Vagina (tissue), 2 donors: ENCODE measurements at places on chromosomes 1 and 21.

GRCh38 chr1:44084998-44085675 lies 33.5 kb upstream of the KLF17 start:
- no peak for DNase-seq

DNA sequence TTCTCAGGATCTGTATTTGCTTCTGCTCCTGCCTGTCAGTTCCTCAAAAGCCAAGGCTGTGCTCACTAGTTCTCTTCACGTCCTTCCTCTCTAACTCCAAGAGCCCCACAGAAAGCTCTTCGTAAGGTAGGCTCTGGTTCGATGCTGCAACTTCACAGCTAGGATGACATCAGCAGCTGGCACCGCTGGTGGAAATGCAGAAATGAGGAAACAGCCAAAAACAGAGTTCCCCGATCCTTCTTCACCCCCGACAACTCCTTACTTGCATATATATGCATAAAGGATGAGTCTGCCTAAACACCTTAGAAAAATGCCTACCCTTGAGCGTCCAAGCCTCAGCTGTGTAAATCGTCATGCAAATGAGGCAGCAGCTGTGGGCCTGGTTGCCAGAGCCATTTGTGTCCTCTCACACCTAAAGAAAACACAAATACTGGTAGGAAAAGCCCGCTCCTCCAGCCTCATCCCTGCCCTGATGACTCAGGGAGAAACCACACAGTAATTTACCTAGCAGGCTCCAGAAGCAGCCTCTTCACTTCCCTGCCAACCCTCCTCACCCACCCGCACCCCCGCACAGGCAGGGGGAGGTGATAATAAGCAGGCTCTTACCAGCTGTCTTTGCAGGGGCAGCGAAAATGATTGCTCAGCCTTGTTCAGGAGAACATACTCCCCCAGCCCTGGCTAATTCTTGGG lies 28.2 kb downstream of the BATF3 start:
- no peak for DNase-seq

- DNase-seq, result no peak
These were observed 419.0 kb upstream of the LRRC7 start for GRCh38 chr1:69148731-69149130.

DNA sequence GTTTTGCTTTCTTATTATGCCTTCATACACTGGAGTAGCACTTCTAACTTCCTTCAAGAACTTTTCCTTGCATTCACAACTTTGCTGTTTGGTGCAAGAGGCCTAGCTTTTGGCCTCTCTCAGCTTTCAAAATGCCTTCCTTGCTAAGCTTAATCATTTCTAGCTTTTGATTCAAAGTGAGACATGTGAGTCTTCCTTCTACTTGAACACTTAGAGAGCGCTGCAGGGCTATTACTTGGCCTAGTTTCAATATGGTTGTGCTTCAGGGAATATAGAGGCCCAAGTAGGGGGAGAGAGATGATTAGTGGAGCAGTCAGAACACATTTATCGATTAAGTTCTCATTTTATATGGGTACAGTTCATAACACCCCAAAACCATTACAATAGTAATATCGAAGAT lies 12.4 kb downstream of the ANGEL2 start:
- DNase-seq, result no peak

- DNase-seq, result no peak
These were observed 201.2 kb downstream of the TGFB2 start for GRCh38 chr1:218546314-218546713.

- DNase-seq, result no peak
These were observed 21.1 kb downstream of the ARHGEF19 start for GRCh38 chr1:16191309-16191708.

GRCh38 chr1:1080122-1080757 lies 6.1 kb upstream of the RNF223 start:
- no peak for DNase-seq

GRCh38 chr1:155295183-155295941 lies 5.9 kb downstream of the PKLR start:
- DNase-seq, result no peak

DNA sequence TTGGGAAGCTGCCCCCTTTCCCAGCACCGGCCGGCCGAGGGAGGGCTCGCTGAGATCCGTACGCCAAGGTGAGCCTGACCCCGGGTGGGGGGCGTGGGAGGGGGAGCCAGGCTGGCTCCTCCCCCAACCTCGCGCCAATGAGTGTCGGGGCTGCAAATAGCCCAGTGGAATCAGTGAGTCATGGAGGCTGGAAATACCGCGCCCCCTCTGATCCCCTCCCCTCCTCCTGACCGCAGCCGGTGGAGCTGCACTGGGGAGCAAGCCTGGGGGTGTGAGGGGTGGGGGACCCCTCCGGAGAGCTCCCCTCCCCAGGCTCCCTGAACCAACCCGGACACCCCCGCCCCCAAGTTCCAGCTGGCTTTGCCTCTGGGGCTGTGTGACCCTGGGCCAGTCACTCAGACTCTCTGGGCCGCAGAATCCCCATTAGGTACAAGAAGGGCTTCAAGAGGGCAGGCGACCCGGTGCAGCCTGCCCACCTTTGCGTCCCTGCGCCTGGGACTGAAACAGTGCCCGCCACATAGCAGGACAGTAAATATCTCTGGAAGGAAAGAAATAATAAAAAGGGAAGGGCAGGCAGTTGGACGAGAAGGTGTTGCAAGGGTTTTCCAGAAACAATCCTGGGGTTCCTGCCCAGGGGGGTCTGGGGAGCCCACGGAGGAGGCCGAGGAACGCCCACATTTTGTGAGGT lies 4.5 kb downstream of the HSPB7 start:
- DNase-seq, result no peak

- no peak for DNase-seq
These were observed 187.1 kb downstream of the NRIP1 start for GRCh38 chr21:14877581-14878228.

GRCh38 chr21:44594406-44594916 lies 2.2 kb upstream of the KRTAP10-6 start:
- DNase-seq, result peak; percentile 4

DNA sequence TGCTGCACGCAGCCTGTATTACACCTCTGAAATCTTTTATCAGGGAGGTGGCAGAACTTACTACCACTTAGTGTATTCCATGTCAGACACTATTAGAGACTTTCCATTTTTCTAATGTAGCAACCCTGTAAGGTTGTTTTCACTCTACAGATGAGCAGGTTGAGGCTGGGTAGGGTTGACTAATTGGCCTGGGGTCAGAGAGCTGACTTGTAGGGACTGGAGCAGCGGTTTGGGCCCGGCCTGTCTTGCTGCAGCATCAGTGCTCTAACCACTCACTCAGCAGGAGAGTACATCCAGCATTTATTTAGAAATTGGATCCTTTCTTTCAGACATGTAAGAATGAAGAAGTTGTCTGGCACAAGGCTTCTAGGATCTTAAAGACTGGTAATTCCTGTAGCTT lies 25.7 kb upstream of the NBL1 start:
- no peak for DNase-seq

GRCh38 chr1:184299796-184300195 lies 87.0 kb upstream of the C1orf21 start:
- no peak for DNase-seq

GRCh38 chr1:19559641-19560040 lies 74.3 kb upstream of the CAPZB start:
- DNase-seq, result no peak

GRCh38 chr1:150132372-150132771 lies 17.3 kb upstream of the PLEKHO1 start:
- no peak for DNase-seq

DNA sequence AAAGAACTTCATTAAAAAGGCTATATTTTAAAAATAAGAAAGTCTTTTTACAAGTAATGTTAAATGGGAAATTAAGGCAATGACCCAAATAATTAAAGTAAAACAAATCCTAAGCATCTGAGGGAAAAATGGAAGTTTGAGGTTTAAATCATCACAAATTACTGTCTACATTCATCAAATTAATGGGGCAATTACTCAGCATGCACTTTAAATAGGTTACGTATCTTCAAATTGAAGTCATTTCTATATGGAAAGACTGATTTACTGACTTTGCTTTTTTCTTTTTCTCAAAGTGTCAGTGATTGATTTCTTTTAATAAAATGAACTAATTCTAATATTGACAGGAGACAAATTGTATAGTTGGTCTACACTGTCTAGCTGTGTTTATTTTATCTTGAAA lies 1452.3 kb downstream of the NCAM2 start:
- DNase-seq, result no peak

DNA sequence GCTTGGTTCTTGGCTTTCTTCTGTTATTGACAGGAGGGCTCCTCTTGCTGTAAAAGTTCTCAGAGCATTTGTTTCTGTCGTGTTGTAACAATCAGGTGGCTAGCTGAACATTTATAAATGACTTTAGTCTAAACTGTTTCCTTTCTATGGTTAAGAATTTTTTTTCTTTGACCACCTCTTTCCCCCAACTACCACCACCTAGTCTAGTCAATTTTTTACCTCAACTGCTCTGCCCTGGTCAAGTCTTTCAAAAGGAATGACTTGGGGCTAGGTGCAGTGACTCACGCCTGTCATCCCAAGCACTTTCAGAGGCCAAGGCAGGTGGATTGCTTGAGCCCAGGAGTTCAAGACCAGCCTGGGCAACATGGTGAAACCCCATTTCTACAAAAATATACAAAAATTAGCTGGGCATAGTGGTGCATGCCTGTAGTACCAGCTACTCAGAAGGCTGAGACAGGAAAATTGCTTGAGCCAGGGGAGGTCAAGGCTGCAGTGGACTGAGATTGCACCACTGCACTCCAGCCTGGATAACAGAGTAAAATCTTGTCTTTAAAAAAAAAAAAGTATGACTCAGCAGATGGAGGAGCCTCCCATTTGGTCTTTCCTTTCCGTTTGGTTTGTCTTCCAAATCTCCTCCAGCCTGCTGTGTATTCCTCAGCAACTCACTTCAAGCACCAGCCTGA lies 40.7 kb downstream of the MAP3K21 start:
- no peak for DNase-seq

DNA sequence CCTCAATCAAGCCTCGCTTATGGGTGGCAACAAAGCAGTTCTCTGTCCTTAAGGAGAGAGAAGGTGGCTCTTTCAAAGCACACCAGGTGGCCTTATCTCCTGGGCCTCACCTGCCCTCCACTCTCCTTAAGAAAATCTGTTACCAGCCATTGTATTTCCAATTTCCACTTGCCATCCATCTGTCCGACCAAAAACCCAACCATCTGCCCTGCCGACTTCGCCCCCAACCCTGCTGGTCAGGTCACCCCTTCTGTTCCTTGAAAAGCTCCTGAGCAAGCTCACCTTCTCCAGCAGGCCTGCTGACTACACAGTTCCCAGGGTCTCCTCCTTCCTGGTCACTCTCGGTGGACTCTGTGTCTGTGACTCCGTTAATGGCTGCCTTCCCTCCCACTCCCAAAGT lies 619 bp upstream of the IGFN1 start:
- no peak for DNase-seq

GRCh38 chr1:176341656-176342055 lies 121.3 kb upstream of the PAPPA2 start:
- DNase-seq, result no peak

- DNase-seq, result no peak
These were observed 31.1 kb upstream of the MTF1 start for GRCh38 chr1:37890378-37891014.

DNA sequence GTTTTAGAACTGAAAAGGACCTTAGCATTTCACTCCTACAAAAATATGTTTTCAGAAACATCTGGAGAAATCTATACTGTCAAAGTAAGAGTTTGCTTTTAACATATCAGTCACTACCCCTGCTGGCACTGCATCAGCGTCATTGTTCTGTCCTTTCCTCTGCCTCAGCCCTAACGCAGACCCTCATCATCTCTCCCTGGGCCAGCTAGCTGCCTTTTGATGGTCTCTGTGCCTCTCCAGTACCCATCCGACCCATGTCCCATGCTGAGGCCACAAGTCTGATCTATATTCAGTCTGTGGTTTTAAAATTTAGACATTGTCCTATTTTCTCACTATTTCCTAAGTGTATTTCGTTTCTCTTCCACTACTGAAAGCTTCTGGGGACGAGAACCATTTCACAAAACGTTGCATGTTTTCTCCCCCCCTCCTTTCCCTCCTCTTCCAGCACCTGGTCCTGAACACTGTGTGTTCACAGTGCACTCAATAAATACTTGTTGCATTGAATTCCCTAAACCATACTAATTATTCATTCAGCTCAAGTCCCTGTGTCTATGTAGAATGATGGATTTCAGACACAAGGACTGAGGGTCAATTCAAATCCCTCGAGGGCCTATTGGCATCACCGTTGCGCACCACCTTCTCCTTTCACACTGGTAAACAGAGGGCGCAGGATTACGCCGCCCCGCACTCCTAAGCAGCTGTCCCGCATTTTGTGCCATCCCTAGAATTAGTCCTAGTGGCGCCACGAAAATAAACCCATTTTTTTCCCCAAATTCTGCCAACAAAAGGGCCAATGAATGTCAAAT lies 53.4 kb downstream of the CD2 start:
- DNase-seq, result no peak

- DNase-seq, result no peak
These were observed 1522.5 kb upstream of the PRMT6 start for GRCh38 chr1:105533996-105534395.

DNA sequence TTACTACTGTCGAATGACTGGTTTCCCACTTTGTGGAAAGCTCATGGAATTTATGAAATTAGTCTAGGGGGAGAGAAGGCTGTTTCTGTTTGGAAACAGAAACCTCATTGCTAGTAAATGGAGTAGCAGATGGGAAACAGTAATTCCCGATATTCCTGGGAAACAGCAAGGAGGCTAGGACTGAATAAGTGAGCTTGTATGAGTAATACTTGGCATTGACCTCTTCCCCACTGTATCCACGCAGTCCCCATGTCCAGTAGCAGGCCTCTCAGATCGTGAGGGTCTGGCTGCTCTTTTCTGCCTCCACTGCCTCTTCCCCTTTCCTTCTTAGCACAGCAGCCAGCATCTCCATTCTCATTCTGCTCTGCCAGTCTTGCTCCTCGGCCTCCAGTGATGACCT lies 75.5 kb downstream of the PRDM2 start:
- peak; percentile 72 for DNase-seq

GRCh38 chr1:82837766-82838465 lies 1037.2 kb downstream of the ADGRL2 start:
- DNase-seq, result no peak

GRCh38 chr1:149986486-149987296 lies 23.8 kb downstream of the OTUD7B start:
- DNase-seq, result no peak

DNA sequence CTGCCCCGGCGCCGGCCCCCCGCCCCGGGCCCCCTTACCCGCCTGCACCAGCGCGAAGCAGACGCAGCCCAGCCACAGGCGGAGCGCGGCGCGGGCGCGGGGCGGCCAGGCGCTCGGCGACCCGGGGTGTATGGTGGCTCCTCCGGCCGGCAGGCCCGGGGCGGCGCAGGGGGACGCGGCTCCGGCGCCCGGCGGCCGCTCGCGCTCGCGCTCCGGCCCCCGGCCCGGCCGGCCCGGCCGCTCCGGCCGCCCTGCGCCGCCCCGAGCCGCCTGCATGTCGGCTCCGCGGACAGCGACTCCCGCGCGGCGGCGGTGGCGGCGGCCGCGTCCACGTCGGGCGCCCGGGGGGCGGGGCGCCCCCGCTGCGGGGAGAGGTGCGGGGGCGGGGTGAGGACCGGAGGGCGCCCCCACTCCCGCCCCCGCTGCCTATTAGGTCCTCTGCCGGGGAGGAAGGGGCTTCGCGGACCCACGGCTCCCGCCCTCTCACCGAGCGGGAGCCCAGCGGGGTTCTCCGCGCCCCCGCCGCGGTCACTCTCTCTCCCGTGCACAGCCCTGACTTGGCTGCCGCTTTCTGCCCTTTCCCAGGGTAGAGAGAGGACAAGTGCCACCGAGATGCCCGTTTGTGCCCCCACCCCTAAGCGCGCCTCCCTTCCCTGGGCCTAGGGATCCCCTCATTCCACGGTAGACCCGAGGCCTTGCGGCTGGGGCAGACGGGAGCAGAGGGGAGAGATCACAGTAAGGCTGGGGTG lies at the start of gene FNDC5:
FNDC5 (minus strand) TSS at position 298 of the 749 bp plus-strand sequence.
- no peak for DNase-seq
